ENCODE measurements at places on chromosomes 2 and 18.
A peak's percentile ranks its signal among the peaks of the same experiment; 100 is the strongest.

- DNase-seq: no peak
Observed at GRCh38 chr2:74887445-74887951, 53.6 kb downstream of the HK2 start.

DNA sequence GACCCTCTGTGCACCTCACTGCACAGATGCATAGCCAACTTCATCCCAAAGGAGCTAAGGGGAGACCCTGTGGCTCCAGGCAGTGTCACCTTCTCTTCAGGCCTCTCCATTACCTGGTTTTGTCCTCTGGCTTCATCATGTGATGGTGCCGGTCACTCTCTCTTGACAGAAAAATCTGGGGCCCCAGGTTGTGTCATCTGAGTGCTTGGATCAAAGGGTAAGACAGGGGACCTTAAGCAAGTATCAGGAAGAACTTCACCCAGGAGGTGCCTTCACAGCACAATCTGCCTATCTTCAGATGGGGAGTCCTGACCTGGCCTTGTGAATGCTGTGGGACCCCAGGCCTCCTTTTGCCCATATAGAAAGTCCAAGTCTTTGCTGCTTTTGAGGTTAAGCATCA lies 104.4 kb downstream of the POLR1A start:
- no peak for DNase-seq

GRCh38 chr2:53234548-53234903 lies 533.1 kb upstream of the CHAC2 start:
- no peak for DNase-seq

DNA sequence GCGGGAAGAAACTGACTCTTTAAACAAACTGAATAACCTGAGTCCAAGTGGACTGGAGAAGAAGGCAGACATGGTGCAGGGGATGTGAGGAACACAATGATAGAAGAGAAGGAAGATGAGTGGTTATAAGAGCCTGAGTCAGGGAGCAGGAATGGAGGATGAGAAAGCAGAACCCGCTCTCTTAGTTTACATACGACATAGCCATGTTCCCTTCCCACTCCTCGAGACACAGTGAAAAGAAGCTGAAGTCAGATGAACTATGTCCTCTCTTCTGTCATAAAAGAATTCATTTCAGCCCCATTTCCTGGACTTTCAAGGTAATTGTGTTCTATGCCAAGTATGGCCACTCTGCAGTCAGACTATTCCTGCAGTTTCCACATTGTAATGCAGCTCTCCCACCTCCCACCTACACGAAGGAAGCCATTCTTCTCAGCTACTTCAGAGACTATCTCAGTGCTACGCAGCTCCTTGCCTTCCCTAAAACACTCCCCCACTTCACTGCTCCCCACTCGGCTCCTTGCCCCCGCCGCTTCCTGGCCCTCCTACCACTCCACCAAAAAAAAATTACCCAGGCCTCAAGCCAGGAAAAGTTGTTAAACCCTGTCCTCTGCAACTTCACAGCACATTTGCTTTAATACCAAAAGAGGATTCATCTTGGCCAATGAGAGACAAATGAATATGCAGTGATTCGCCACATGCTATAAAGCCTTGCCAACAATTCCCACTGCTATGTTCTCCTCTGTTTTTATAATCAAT lies 323.4 kb upstream of the EPHA4 start:
- DNase-seq: no peak

DNA sequence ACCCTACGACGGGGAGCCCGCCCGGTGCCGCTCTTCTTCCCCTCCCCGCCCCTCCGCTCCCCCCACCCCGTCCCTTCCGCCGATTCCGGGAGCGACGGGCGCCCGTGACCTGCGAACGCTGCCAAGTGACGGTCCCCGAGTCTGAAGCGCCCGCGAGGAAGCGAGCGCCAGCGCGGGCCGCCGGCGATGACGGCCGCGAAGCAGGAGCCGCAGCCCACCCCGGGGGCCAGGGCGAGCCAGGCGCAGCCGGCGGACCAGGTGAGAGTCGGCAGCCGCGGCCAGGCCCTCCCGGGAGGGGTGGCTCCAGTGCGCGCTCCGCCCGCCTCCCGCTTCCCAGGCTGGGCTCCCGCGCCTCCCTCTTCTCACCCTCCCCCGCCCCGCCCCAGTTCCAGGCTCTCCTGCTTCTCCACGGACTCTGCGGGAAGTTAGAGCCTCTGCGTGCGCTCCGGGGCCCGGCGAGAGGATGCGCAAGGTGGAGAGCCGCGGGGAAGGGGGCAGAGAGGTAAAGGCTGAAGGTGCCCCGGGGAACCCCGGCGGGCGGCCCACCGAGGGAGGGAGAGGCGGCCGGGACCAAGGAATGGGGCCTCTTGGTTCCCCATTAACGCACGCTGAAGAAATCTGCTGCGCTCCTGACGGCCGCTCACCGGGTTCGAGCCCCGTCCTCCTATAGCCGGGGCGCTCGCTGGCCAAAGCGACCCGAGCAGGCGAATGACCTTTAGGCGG lies 719.5 kb downstream of the DPP10 start:
- DNase-seq: peak; percentile 81

GRCh38 chr2:95274291-95275150 lies at the start of gene PROM2:
TSS of gene PROM2 (plus strand) at chr2:95274449. CDS start at chr2:95274586, 137 bp downstream.
- no peak for DNase-seq

DNA sequence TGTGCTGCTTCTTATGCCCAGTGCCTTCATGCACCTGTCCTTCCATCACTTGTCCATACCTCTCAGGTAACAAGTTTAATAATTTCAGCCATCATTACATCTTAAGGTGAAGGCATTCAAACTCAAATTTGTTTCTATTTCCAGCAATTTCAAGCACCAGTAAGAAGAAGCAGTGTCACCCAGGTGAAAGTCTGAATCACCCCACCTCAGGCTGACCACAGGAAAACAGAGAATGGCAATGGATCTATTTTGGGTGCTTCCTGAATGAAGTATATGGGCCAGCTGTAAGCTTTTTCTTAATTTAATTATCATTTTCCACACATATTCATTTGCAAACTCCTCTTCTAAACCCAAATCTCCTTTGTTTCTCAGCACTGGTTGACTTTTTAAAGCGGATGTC lies 372.7 kb upstream of the SOX11 start:
- DNase-seq: no peak

GRCh38 chr2:33023728-33024500 lies 77.2 kb downstream of the LTBP1 start:
- no peak for DNase-seq

- no peak for DNase-seq
Observed at GRCh38 chr18:52615321-52615720, 275.3 kb downstream of the DCC start.

- DNase-seq: no peak
Observed at GRCh38 chr2:43185146-43185545, 41.3 kb downstream of the ZFP36L2 start.

DNA sequence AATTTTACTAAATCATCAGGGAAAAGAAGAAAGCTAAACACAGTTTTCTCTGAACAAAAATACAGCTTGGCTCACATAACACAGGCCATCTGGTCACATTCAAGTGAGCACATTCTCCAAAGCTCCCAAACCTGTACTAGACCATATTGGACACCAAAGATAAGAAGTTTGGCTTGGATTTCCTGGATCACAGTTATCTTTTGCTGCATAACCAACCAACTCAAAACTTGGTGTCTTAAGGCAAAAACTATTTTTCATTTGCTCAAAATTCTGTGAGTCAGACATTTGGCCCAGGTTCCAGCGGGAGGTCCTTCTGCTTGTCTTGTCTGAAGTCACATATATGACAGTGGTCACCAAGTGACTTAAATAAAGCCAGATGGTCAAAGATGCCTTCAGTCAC lies 83.2 kb downstream of the GYPC start:
- DNase-seq: no peak

DNA sequence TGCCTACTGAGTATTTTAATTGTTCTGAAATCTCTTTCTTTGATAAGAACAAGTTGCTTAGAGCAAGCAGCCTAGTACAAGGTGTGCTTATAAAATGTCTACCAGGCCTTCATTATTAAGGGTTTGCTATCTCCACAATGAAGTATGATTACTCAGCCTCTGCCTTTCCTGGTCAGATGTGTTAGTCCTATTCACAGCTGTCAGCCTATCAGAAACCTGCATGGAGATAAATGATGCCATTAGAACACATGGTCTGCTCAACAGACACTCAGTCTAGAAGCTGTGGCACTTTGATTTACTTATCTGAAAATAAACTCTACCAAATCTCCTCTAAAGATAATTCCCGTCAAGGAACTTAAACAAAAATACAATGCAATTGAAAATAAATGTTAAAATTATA lies 448.7 kb downstream of the ERBB4 start:
- peak; percentile 21 for DNase-seq

DNA sequence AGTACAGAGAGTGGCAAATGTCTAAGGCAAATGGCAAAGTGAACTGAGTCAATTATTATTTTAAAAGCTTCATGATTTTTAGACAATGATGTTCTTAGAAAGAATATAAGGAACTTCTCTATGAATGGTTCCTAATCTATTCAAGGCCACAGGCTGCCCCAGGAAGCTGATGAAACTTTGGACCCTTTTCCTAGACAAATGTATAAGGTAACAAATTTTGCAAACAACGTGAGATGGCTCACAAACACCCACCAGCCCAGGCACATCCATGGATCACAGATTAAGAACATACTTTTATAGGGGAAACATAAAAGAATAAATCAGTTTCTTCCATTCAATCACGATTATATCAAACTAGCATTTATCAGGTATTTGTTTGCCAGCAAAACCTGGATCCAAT lies 659.0 kb downstream of the IRS1 start:
- DNase-seq: no peak

DNA sequence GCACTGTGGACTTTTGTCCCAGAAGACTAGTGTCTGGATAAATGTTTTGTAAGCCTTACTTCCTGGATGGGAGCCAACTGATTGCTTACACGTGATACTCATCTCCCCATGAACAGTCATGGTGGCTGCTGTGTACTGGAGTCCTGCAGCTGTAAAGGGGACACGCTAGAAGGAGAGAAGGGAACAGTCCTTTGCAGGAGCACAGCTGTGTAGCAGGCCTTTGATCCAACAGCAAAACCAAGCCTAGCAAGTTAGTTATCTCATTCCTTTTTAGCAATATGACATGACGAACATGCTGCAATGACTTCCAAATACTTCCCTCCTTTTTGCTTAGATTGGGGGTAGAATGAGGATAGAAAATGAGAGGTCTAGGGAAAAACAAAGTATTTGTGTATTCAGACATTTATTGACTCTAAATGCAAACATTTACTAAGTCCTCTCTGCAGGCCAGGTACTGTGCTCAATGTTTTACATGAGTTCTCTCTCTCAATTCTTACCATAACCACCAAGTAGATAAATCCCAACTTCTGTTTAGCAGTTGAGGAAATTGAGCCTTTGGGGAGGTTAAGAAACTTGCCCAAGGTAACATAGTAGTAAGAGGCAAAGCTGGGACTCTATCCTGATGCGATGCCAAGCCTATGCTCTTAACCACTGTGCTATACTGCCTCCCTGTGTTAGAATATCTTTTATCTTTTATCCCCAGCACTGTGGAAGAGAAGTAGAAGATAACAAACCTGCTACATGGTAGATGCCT lies 55.4 kb upstream of the CD28 start:
- peak; percentile 61 for DNase-seq

DNA sequence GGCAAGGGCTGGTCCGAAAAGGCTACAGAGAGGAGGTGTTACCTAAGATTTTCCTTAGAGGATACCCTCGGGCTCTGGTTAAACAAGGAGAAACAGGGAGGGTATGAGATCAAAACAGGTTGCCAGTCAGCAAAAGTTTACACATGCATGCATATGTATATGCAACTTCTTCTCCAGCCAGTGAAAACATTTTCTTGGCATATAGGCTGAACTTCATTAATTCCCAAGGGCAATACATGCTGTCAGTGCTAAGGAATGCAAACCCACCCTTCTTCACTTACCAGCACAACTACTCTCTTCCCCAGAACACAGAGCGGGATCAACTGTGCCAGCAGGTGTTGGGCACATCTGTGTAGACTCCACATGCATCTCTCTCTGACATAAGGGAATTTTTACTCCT lies 176.0 kb downstream of the GFPT1 start:
- no peak for DNase-seq

DNA sequence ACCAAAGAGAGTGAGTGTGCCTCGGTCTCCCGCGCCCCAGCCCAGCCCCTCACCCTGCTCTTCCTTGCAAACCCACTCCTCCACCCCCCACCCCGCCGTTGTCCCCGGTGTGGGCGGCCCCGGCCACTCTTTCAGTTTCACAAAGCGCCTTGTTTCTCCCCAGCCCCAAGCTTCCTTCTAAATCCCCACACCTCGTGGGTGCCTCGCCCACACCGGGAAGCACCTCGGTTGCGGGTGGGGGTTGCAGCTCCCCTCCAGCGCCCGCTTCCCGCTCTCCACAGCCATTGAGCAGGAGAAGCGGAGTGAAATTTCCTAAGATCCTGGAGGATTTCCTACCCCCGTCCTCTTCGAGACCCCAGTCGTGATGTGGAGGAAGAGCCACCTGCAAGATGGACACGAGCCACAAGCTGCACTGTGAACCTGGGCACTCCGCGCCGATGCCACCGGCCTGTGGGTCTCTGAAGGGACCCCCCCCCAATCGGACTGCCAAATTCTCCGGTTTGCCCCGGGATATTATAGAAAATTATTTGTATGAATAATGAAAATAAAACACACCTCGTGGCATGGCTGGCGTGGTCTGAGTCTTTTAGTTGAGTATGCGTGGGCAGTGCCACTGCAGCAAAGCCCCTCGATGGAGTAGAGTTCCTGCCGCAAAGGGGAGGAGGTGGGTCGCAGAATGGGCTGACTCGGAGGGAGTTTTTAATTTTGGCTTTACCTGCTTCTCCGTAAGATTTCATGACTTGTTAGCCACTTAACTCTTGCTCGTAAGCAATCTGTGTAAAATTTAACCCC lies 848 bp downstream of the TMSB10 start:
- peak; percentile 53 for DNase-seq

- DNase-seq: no peak
Observed at GRCh38 chr2:64213532-64214275, 69.5 kb upstream of the PELI1 start.

DNA sequence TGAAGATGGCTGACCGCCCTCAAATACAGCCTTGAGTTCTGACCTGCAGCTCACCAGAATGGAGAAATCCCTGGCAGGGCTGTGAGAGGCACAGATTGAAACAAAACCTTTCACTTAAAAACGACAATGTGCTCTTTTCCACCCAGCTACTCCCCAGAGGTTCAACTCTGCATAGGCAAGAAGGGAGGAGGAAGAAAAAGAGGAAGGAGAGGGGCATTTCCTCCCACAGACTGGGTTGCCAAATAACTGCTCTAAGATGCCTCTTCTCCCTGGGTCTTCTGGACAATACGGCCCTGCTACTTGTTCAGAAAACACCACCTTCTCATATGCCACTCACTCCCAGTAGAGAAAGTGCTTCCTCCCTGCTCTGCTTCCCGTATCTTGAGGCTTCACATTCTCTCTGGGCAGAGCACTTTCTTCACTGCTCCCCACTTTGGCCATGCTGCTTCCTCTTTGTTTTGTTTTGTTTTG lies 136.4 kb upstream of the SLC1A4 start:
- DNase-seq: no peak
